CD4-positive, alpha-beta T cell treated with Interleukin-15 for 1 hour (primary cell): ENCODE measurements at places on chromosomes 6 and 20.

- no peak for DNase-seq
These were observed 12.8 kb downstream of the NPEPL1 start for GRCh38 chr20:58705208-58705926.

- no peak for DNase-seq
These were observed 3.6 kb downstream of the DOP1A start for GRCh38 chr6:83071023-83071422.

GRCh38 chr6:82569022-82569421 lies 205.4 kb downstream of the TPBG start:
- DNase-seq: no peak

DNA sequence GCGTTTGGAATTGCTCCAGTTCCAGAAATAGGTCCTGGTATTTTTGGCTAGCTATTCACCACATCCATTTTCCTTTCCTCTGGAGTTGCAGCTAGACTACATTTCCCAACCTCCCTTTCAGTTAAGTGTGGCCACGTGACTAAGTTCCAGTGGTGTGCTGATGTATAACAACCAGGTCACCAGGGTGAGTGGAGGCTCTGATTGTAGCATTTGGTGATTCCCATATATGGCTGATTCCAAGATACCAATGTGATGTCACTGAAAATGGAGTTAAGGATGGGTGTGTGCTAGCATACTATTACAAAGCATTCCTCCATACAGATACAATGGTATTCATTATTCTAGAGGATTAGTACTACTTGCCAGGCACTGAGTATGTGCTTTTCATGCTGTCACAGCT lies 49.7 kb upstream of the STK35 start:
- DNase-seq: no peak

- no peak for DNase-seq
These were observed 1358.6 kb upstream of the GJE1 start for GRCh38 chr6:140774080-140774505.

DNA sequence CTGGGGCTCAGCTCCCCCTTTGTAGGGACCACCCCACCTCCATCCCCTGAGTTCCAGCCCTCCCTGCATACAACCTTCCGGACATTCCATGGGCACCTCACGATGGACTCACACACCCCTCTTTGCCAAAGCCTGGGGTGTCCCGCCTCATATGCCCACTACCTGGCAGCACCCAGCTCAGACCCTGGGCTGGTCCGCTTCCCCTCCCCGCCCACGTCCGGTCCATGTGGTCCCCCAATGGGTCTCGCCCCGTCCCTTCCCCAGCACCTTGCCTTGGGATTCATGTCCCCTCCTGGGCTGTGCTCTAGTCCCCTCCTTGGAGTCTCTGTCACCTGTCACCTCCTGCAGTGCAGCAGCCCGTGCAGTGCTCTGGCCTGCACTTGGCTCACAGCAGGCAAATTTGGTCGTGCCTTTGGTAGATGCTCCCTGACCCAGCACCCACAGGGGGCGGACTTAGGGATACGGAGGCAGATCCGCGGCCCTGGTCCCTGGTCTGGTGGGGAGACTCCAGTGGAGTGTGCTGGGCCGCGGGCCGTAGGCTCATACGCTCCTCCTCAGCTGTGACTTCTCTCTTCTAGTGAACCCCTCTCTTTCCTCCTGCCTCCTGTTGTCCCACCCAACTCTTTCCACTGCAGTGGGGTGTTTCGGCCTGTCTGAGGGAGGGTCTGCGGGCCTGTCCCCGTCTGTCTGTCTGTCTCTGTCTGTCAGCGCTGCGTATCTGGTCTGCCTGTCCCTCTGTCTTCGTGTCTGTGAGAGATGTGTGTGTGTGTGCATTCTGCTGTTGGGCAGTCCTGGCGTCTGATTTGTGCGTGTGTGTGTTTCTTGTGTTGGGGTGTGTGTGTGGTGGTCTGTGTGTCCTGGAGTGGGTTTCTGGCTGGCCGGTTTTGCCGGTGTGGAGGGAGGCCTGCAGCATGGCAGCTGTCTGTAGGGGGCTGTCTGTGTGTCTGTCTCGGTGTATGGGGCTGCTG lies 69.5 kb downstream of the SRC start:
- no peak for DNase-seq

GRCh38 chr6:147226877-147227276 lies 22.7 kb downstream of the STXBP5 start:
- DNase-seq: no peak

- DNase-seq: no peak
These were observed 20.7 kb downstream of the FILIP1 start for GRCh38 chr6:75472885-75473284.

- no peak for DNase-seq
These were observed 763.9 kb downstream of the HACE1 start for GRCh38 chr6:104095661-104096416.

- DNase-seq: no peak
These were observed 111.4 kb upstream of the PREP start for GRCh38 chr6:105514306-105514705.

DNA sequence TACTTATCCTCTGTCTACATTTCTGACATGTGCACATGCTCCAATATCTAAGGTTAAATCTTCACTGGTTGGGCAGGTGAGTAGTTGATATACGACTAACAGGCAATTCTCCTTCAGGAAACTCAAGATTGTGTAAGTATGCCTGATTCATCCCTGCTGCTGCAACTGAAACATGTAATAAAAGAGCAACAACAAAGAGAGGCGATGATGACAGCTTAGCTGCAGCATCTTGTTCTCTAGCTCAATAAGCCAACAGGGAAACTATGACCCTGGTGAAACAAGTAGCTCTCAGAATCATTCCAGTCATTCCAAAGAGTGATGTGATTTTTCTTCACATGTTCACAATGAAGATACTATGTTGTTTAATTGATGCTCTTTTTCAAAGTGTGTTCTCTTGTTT lies 74.4 kb downstream of the ELOVL4 start:
- no peak for DNase-seq

DNA sequence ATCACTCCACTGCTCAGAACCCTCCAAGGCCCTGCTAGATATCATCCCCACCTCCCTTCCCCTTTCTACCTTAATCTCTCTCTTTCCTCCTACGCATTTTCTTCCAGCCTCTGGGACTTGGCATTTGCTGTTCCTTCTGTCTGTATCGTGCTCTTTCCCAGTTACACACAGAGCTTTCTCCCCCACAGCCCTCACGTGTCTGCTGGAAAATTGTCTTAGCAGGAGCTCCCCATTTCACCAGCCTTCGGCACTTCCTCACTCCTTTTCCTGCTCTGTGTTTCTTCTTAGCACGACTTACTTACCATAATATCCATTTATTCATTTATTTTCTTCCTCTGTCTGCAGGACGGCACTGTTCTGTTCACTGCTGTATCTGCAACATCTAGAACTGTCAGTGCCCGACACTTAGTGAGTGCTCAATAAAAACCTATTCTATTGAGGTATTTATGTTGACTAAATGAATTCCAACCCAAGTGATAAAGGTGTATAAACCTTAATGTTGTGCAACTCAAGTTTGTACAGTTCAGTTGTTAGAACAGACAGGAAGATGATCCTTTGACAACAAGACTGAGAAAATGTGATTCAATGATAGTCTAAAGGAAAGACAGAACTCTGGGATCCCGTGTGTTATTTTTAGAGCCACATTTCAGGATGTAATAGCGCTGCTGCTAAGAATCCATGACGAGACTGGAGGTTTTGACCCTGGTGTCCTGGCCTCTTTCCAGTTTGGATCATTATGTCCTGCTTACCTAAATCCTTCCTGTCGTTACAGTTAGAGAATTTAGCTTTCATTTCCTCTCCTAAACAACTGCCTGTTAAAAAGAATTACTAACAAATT lies 170.1 kb upstream of the LAMP5 start:
- no peak for DNase-seq

- DNase-seq: no peak
These were observed 90.5 kb upstream of the PAX1 start for GRCh38 chr20:21614980-21615379.

DNA sequence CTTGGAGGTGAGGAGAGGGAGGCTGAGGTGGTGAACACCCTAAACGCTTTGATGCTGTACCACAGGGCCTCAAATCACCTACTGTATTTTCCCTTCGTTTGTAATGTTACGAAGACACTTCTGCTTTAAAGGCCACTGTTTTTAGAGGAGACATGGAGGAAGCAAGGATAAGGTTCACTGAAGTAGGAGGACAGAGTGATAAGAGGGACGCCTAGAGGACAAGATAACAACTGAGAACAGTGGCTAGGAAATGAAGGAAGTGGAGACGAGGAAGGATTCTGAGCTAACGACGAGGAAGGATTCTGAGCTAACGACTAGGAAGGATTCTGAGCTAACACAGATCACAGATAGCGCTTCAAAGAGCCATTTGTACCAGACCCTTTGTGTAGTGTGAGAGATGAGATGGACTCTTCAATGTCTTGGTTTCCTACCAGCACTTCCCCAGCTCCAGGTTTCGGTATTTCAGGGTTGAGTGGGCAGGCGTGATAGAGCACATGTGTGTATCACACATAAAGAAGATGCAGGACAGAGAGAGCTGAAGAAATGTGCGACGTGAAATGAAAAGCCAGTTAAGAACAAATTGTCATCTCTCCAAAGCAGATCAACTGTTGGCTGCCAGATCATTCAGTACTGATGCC lies 7.5 kb downstream of the SF3B5 start:
- DNase-seq: no peak

- no peak for DNase-seq
These were observed 63.6 kb upstream of the NOX3 start for GRCh38 chr6:155519176-155519738.

- no peak for DNase-seq
These were observed 167.8 kb upstream of the CENPW start for GRCh38 chr6:126172131-126172530.

GRCh38 chr6:125952764-125953501 lies 3.6 kb upstream of the HINT3 start:
- DNase-seq: no peak

- DNase-seq: no peak
These were observed 5.4 kb downstream of the CCN5 start for GRCh38 chr20:44720621-44720996.

- DNase-seq: no peak
These were observed 82.8 kb downstream of the KIF13A start for GRCh38 chr6:17904491-17905120.

DNA sequence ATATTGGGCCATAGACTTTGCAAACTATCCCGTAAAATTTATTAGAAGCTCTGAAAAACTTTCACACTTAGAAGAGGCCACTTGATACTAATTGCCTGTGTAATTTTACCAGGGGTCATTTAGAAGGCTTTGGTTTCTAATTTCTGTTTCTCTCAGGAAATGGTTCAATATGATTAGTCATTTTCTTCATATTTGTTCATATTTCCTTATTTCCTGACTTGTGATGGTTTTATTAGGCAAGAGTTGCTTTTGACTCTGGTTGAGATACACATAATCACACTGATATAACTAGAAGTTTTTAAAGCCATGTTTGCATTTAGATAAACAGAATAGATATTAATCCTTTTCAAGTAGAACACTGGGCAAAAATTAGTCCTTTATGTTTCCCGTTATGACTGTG lies 11.8 kb upstream of the HBS1L start:
- no peak for DNase-seq

GRCh38 chr6:154462425-154462824 lies 48.1 kb downstream of the CNKSR3 start:
- DNase-seq: no peak

- no peak for DNase-seq
These were observed 60.2 kb upstream of the NAA20 start for GRCh38 chr20:19956976-19957375.

DNA sequence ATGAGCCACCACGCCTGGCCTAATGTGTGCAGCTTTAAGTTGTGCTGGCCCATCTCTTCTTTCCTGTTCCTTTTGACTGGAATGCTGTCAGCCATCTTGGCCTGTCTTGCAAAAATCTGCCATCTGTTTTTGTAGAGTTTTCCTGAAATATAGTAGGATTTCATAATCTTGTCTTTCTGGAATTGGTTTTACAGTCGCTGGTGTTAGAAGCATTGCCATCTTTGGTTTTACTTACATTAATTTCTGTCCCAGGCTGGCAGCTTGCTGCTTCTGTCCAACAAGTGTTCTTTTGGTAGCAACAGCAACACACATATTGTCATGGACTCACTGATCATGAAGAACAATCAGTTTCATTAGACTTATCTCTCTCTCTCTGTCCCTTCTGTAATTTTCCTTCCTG lies 29.1 kb upstream of the TULP1 start:
- no peak for DNase-seq

DNA sequence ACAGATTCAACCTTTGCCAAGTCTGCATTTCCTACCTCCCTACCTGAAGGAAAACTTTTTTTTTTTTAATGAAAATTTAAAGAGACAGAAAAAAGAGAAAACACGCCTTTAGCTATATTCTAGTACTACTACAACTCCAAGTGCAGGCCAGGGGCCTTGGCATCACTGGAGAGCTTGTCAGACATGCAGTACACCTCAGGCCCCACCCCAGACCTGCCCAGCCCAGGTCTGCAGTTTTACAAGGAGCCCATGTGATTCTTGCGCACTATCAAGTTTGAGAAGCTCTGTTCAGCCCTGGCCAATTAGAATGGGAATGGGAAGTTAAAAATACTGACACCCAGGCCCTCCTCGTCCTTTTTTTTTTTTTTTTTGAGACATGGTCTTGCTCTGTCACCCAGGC lies 85.0 kb downstream of the NFATC2 start:
- DNase-seq: no peak

DNA sequence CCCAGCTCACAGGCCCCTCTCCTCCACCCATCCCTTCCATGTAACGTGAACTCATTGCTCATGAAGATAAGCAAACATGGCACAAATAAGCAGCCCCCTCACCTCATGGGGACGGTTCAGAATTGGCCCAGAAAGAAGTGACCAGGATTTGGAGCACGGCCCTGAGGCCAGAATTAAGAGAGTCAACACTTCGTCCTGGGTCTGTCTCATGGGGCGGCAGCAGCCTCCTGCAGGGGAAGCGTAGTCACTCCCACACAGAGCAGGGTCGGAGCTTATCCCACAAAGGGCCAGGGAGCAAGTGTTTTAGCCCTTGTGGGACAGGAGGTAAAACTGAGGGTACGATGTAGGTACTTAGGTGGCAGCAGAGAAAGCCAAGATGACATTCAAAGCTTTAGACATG lies 28.6 kb upstream of the DACT2 start:
- no peak for DNase-seq

DNA sequence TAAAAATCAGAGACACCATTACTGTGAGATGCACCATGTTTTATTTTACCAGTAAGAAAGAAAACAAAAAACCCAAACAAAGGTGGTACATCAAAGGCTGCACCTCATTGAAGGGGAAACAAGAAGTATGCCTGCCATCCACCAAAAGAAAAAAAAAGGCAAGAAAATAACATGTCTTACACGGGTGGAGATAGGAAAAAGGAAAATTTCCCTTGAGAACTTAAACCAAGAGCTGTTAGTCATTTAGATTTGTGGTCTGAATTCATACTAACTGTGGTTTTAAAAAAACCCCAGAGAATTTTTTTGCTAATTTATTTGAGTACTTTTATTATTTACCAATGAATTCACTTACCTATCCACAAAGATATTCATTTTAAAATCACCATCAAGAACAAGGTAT lies 144.0 kb downstream of the LRRC1 start:
- no peak for DNase-seq

GRCh38 chr20:840503-840857 lies 7.0 kb downstream of the FAM110A start:
- DNase-seq: no peak

GRCh38 chr20:47205577-47206123 lies 150.8 kb downstream of the ZMYND8 start:
- DNase-seq: peak; percentile 64

- no peak for DNase-seq
These were observed 68.1 kb downstream of the HFE start for GRCh38 chr6:26155061-26155930.

GRCh38 chr6:109794201-109794923 lies 103.3 kb downstream of the FIG4 start:
- DNase-seq: no peak
